ENCODE measurements at places on chromosomes 11 and 22. TPM values are rescaled to one million over a fixed set of nuclear protein-coding genes. Genes with fewer than 3 reads are reported as not detected.

GRCh38 chr22:23533328-23533762 lies 46.7 kb downstream of the IGLL1 start:
- DNase-seq, result peak; percentile 50

DNA sequence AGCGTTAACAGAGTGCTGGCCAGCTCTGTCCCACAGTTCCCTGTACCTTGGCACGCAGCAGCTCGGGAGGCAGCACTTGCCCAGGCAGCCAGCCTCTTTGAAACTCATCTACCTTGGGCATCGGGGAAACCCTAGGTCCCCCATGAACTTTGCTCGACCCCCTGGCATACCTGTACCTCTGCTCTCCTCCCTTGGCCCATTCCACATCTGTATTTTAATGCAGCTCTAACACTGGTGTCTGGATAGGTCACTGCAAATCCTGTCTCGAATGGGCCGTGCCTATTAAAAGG lies 304.1 kb downstream of the TBC1D22A start:
- no peak for DNase-seq

DNA sequence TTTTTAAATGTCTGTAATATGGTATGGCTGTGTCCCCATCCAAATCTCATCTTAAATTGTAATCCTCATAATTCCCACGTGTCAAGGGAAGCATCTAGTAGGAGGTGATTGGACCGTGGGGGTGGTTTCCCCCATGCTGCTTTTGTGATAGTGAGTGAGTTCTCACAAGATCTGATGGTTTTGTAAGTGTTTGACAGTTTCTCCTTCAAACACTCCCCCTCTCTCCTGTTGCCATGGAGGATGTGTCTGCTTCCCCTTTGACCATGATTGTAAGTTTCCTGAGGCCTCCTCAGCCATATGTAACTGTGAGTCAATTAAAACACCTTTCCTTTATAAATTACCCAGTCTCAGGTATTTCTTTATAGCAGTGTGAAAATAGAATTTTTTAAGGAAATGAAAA lies 31.1 kb upstream of the CD44 start:
- DNase-seq, result no peak

The BAIAP2L2 gene
- 4.3 TPM for polyA plus RNA-seq

The MFNG gene
- polyA plus RNA-seq, result 1.7 TPM

DNA sequence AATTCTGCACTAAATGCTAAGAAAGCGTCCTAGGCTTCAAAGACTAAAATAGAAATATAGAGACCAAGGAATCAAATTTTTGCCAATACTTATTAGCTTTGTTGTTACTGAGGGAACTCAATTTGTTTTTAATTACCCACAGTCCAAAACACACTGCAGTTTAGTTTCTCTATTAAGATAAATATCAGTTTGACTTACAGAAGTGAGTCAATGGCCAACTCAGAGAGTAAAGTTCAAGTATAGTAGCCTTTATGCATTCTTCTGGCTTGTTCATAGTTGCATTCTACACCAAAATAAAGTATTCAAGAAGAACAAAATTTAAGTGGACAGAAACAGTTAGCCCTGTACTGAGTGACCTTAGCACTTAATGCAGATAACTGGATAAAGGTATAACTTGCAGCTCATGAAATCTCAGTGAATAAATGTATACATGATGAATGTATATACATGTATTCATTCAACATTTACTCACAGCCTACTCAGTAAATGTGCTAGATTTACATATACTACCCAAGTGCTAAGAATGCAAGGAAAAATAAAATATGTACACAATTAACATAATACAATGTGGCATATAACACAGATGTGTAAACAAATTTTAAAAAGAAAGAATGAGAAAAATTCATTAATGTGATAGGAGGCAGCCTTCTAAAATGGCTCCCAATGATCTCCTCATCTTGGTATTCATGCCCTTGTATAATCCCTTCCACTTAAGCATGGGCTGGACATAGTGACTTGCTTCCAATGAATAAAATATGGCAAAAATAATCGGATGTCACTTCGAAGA lies 9.7 kb upstream of the RNF141 start:
- peak; percentile 13 for DNase-seq

DNA sequence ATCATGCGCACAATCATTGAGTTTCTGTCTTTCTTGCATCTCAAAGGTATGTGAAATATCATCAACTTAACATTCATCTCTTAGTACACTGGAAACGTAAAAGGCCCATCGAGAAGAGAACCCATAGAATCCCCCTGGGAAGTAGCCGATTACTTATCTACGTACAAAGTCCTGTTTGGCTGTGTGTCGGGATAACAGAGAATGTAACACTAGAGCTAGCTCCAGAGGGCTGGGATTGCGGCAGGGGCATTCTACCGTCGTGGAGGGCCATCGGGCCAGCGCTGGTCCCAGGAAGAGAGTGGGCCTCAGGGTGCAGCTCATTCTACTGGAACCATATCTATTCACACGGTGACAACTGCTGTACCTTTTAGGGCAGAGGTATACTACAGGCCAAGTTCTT lies 4.5 kb downstream of the GAL start:
- no peak for DNase-seq

The PHOX2A gene
- polyA plus RNA-seq, result not detected

GRCh38 chr11:127524618-127525017 lies 524.0 kb upstream of the KIRREL3 start:
- DNase-seq, result no peak

The MYBPC3 gene
- 0.05 TPM for polyA plus RNA-seq

- DNase-seq, result no peak
Observed at GRCh38 chr11:69760319-69760718, 14.8 kb downstream of the FGF4 start.

The LRRC4C gene
- polyA plus RNA-seq, result not detected

DNA sequence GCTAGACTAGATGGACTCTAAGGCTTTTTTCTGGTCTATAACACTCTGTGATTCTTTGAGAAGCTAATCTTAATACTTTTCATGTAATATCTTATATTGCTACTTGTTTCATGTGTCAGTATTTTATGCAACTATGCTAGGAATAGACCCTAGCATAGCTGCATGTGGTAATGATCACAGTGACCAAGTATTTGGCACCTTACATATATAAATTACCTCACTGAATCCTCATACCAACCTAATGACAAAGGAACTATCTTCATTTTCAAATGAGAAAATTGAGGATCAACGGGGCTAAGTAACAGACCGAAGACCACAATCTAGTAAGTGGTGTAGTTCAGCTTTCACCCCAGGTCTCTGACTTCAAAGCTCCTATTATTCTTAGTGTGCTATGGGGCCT lies 327.3 kb upstream of the PITPNB start:
- DNase-seq, result no peak

DNA sequence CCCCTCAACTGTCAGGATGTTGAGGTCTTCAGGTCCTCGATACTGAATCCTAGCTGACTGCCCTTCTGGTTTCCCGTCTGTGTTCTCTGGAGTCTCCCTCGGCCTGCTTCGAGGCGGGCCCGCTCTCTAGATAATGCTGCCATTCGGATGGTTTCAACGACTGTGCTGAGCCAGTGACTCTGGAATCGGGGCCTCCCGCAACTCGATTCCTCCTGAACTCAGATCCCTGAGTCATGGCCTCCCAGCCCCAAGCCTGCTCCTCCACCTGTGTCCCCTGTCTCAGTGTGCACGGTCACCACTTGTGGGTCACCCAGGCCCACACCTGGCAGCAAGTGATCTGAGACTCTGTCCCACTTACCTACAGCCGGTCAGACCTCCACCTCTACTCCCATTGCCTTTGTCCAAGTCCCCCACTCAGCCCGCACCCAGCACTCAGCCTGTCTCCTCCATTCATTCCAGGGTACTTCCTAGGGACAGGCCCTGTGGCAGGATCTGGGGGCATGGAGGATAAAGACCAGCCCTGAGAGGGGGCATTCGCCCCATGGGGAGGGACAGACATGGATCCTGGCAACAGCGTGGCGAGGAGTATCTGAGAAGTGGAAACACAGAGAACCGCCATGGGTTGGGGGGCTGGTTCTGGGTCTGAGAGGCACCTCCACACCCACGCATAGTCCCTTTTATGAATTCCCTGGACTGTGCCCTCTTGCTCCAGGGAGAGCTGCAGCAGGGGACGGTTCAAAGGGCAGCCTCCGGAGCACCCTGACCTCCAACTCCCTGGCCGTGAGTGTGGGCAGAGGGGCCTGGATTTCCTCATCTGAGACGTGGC lies 14.3 kb downstream of the MPST start:
- DNase-seq, result no peak

GRCh38 chr22:27163162-27164137 lies 506.1 kb downstream of the MIAT start:
- DNase-seq, result no peak

The ATG16L2 gene
- polyA plus RNA-seq, result 6.4 TPM

The FAR1 gene
- polyA plus RNA-seq, result 41.8 TPM

- no peak for DNase-seq
Observed at GRCh38 chr11:8258289-8258688, 5.4 kb downstream of the LMO1 start.

DNA sequence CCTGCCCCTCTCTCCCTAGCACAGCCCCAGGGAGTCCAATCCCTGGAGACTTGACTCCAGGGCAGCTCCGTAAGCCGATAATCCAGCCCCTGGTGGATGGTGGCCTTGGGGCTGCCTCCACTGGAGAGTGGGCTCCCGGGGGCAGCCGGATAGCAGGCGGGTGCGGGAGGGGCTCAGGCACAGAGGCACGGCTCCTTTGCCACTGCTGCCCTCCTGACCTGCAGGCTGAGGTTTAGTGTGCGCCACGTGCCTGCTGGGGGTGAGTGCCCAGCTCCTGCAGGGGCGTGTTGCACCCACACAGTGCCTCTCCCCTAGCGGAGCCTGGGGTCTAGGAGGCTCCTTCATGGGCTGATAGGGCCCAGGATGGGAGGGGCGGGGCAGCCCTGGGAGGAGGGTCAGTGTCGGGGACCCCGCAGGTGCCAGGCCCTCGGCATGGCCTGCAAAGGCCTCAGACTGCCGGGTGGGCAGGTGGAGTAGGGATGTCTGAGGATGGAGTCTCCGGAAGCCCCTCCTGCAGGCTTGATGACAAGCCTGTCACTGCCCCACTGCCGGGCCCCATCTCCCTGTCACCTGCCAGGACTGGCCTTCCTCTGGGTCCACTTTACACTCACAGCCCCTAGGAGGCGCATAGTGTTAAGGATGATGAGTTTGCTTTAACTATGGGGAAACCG lies 5.6 kb downstream of the DUSP8 start:
- DNase-seq, result no peak

The LSP1 gene
- 5.5 TPM for polyA plus RNA-seq

DNA sequence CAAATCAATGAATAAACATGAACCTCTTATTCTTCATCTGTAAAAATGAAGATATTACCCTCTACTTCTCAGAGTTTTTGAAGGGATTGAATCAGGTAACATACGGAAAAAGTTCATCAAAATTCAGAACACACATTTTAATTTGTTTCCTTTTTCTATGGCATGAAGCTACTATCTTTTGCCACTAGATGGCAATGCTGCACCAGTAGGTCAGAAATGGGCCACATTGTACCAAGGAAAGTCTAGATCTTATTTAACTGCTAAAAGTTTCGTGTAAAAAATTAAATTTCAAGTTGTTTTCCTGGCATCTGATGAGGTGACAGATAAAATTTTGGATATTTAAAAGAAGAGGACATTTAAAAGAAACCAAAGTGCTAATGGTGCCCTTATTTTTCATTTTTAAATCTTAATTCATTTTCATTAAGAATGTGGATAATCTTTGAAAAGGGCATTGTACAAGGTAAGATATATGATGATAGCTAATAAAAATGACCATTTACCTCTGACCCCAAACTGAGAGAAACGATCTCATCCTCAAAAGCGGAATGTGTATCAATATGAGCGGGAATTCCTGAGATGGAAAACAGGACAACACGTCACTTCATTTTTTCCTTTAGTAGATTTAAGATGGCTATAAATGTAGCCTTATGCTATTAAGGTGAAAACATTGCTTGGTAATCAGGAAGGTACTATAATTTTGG lies 16.1 kb downstream of the ALKBH8 start:
- DNase-seq, result no peak

The UPK3A gene
- polyA plus RNA-seq, result not detected

DNA sequence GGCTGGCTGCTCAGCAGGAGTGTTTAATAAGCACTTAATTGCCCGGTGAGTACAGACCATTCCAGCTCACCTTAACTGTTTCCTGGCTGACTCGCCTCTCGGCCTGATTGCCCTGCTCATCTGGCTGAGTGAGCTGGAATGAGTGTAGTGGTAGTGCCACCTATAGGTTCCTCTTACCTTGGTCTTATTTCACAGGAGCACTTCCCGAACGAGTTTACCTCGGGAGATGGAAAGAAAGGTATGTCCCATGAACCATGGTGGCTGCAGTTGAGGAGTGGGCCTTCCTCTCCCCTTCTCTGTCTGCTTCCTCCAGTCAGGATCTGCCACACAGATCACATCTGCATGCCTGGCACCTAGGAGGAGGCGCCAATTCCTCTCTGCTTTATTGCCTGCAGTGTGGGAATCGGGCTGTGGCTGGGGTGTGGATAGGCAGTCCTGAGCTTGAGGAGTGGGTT lies 26.7 kb downstream of the UPB1 start:
- DNase-seq, result peak; percentile 74
